HFFc6 (cell line): ENCODE measurements at places on chromosomes 3 and 15.

GRCh38 chr3:98027085-98027446 is 8.0 kb downstream of the GABRR3 start:
- DNase-seq, result no peak

- DNase-seq, result peak; percentile 16
Observed at GRCh38 chr15:92097474-92098178, 244.1 kb downstream of the SLCO3A1 start.

DNA sequence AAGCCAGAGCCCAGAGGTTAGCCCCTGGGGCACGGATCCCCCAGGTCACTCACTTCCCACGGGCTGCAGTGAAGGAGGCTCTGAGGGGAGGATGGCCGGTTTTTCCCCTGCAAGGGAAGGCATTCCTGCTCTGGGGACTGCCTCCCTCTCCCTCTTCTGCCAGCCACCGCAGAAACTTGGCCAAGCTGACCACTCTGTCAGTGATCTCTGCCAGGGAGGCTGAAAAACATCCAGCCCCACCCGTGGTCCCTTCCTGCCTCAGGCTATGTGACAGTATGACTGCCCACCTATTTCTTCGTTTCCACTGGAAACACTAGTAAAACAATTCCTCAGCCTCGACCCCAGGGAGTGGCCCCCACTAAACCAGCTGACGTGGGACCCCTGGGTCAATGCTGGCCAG is 14.6 kb upstream of the FANCD2 start:
- peak; percentile 33 for DNase-seq

DNA sequence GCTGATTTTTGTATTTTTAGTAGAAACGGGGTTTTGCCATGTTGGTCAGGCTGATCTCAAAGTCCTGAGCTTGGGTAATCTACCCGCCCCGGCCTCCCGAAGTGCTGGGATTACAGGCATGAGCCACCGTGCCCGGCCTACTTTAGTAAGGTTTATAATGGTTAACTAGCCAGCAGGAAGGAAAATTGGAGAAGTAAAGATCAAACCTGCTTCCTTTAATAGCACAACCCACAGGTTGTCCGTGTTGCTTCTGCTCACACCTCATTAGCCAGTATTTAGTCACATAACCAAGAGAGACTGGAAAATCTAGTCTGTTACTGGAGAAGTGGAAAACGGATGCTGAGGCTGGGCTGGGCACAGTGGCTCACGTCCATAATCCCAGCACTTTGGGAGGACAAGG is 51.9 kb upstream of the TBL1XR1 start:
- no peak for DNase-seq

- DNase-seq, result no peak
Observed at GRCh38 chr3:172179680-172180399, 140.5 kb downstream of the FNDC3B start.

DNA sequence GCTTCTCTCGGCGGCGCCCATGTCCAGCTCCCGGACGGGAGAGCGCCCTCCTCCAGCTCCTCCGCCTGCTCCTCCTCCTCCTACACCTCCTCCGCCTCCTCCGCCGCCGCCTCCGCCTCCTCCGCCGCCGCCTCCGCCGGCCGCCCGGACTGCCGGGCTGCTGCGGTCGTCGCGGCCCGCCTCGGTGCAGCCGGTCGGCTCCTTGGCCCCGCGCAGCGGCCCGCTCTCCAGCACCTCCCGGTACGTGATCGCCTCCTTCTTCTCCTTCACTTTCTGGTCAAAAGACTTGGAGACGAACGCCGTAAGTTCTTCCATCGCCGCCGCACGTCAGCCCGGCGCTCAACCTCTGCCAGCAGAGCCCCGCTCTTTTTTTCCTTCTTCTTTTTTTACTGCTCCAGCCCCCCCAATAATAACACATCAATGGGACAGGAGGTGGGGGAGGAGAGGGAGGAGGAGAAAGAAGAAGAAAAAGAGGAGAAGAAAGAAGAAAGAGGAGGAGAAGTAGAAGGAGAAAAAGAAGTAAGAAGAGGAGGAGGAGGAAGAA is 438 bp downstream of the SHOX2 start:
- DNase-seq, result peak; percentile 62

GRCh38 chr3:62843508-62843907 is 31.7 kb downstream of the CADPS start:
- no peak for DNase-seq

DNA sequence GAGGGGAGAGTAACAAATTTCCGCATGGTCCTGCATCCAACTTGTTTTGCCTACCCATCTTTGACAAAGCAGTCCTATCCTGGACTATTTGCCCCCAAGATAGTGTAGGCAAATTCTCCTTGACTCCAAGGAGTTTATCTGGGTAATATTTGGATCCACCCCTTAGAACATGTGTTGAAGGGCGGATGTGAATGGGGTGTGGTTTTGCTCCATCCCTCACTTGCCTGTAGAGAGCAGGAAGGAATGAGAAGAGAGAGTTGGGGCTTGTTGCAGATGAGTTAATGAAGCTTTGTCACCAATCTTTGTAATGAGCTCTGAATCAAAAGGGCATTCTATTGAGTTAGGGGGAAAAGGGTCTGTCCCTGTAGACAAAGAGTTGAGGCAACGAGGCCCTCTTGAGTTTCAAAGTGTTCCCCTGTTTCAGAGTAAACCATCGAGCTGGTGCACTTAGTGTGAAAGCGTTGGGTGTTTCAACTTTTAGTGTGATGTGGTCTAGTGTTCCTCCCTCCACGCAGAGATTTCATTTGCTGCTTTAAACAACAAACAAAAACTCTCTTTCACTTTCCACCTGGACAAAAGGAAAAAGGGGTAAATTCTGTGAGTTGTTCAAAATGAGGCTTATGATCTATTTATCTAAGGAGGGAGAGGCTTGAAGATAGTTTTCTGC is 42.2 kb upstream of the PPARG start:
- no peak for DNase-seq

DNA sequence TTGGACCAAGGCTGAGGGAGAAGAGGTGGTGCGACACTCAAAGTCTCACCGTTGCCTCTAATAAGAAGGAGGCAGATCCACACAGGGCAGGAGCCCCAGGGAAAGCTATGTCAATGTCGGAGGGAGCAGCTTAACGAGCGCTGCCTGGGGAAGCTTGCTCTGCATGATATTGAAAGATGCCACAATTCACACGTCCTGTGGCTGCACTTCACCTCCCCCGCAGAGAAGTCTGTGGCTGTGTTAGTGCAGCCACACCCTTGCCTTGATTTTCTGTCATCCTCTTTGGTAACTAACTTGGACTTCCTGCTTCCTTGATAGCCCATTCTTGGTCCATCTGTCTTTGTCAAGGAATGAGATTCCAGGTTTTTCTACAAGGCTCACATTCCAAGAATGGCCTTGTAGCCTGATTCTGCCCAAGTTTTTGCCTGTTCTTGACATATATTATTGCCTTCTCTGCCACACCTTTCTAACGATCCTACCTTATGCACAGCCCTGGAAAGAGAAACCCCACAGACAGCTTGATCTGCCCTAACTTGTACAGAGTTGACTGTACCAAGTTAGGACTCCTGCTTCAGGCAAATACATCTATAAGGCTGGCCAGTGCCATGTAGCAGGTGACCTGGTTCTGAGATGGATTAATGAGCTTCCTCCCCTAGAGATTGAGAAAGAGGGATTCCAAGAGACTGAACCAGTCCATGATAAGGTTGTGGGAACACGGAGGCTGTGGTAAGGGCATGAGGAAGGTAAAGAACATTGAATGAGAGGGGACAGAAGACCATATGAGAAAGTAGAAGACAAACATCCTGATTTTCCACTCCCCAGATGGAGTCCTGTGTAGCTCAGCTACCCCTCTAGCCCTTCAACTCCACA is 153.0 kb upstream of the WNT5A start:
- DNase-seq, result no peak

DNA sequence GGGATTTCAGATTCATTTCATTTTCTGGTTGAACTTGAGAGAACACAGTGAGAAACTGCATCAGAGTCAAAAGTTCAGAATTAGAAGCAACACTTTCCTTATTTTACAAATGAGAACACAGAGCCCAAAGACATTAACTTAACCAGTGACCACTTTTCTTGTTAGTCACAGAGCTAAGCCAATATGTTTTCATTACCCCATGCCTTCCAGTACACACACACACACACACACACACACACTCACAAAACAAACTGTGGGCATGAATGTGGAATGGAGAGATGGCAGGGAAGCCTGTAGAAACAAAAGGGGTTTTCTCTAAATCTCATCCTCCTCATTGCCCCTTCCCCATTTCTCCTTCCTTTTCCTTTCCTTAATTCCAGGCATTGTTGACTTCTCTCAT is 267.4 kb upstream of the GADL1 start:
- DNase-seq, result no peak

- DNase-seq, result no peak
Observed at GRCh38 chr3:23653647-23654525, 151.9 kb upstream of the UBE2E1 start.

GRCh38 chr3:31704591-31705179 is 172.0 kb downstream of the STT3B start:
- DNase-seq, result peak; percentile 43

- DNase-seq, result no peak
Observed at GRCh38 chr3:142168514-142168913, 19.2 kb upstream of the TFDP2 start.

DNA sequence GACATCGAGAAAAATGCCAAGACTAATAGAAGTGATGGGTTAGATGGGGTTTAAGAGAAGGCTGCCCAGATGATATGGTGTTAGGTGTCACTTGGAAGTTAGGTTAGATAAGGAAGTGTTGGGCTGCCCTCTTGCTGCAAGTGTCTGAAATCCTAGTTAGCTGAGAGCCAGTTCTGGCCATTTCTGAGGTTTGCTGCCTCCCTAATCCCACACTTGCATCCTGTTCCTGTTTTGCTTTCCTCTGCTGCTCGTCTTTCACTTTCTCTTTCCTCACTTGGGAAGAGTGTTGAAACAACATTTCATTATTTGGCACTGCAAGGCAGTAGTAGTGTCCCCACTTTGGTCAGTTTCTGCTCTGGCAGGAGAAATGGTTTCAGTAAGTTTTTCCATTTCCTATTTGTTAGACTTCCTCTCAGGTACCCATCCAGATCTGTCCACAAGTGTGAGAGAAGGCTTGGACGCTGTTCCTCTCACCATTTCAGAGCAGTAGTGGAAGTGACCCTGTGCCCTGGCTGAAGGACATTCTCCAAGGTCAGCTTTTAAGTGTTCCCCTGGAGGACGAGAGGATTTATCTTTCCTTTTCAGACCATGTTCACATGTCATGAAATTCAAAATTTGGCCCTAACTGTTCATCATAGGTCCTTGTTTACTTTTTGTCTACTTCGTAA is 93.3 kb downstream of the ADAMTSL3 start:
- DNase-seq, result no peak

DNA sequence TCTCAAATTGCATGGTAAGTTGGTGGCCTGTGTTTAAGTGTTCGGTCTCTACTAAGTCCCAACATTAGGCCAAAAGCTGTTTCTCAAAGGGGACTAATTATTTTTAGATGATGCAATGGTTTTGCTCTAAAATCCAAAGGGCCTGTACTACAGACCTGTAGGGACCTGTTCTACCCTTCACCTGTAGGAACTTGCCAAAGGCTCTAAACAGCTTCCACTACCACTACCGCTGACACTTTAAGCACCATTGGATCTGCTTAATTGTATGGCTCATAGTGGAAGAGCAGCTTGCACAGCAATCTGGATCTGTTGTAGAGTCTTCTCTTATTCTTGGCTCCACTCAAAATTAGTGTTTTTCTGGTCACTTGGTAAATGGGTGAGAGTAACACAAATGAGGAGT is 346.8 kb downstream of the EPHA6 start:
- no peak for DNase-seq

DNA sequence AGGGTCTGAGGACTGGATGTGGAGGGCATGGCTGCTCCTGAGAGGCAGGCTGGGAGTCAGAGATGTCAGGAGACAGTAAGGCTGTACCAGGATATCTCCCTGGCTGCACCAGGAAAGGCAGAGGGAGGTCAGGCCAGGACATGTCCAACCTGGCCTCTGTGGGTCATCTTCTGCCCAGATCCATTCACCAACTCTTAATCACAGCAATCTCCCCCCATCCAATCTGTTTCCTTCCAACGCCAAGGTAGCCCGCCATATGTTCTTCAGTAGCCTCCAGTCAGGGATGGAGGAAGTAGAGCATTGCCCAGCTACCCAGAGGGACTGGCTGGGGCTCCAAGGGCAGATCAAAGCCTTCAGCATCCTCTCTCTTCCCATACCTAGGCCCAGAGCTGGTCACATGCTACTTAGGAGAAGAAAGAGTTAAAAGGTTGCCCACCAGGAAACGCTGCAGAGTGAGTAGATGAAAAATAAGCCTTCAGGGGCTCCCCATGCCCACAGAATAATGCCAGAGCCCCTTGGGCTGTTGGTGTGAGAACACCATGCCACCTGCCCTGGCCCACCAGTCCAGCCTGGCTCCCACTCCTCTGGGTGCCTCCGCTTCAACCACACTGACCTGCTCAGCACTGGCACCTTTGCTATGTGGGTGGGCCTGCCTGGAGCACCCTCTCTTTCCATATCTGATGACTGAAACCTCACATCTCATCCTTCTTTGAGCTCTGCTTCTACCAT is 176.8 kb downstream of the MEGF11 start:
- DNase-seq, result no peak

GRCh38 chr15:77348511-77348910 is 71.4 kb downstream of the PEAK1 start:
- no peak for DNase-seq

- no peak for DNase-seq
Observed at GRCh38 chr3:50825841-50826240, 151.1 kb downstream of the DOCK3 start.

DNA sequence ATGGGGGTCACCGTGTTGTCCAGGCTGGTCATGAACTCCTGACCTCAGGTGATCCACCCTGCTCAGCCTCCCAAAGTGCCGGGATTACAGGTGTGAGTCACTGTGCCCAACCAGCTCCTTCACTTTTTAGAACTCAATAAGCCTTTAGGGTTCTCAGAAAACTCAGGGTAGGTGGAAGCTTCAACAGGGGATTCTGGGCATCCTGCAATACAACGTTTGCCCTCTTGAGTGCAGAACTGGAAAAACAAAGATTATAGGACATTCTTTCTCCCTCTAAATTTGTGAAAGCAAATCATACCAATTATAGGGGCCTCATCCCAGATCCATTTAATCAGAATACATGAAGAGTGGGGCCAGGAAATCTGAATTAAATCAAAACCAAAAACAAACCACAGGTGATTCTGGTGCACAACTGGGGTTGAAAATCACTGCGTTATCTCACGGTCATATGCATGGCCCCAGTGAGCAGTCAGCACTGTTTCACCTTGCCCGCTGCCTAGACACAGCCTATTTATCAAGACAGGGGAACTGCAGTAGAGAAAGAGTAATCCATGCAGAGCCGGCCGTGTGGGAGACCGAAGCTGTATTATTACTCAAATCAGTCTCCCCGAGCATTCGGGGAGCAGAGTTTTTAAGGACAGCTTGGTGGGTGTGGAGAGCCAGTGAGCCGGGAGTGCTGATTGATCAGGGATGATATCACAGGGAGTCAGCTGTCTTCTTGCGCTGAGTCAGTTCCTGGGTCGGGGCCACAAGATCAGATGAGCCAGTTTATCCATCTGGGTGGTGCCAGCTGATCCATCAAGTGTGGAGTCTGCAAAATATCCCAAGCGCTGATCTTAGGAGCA is 58.4 kb downstream of the TMEM44 start:
- DNase-seq, result peak; percentile 80

DNA sequence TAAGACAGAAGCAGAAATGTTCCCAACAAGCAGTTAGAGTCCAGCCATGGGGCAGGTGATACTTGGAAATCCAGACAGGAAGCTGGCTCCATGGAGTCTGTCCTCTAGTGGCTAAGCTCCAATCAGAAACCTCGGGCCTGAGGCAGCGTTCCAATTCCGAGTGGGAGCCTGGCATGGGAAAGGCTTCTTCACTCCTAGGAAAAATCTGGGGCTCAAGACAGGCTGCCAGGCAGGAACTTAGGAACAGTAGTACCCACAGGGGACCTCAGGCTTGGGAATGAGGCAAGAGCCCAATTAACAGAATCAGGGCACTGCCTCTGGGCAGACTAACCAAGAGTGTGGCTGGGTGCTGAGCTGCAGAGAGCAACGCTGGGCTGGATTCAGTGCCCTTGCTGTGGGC is 6.2 kb upstream of the ATP13A4 start:
- no peak for DNase-seq
